Ascending aorta (tissue), 2 donors: ENCODE measurements at places on chromosomes 7 and 10.
A peak's percentile ranks its signal among the peaks of the same experiment; 100 is the strongest.

- no peaks in the 10 kb centered on the region for H3K4me1 ChIP-seq
- H3K4me3 ChIP-seq: no peak overlapping the region
- no peak for DNase-seq
- H3K27me3 ChIP-seq: no peaks in the 10 kb centered on the region
These were observed 246.0 kb downstream of the DIP2C start for GRCh38 chr10:443459-443858.

DNA sequence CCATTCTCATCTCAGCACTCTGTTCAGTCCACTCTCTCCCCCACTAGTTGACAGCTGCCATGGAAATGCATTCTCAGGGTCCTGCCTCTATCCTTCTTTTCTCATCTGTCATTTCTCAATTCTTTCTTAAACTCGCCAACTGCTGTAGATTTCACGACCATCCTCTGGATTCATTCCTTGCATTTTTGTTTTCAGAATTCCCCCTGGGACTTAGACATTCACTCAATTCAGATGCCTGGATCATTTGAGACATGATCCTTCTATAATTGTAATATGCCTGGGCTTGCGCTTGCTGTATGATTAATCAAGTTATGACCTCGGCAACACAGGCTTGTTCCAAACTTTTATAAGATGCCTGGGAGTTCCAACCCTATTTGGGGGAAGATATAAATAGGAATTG, 104.5 kb downstream of the RAB11FIP2 start:
- no peaks in the 10 kb centered on the region for H3K36me3 ChIP-seq
- DNase-seq: no peak
- H3K27me3 ChIP-seq: no peaks in the 10 kb centered on the region

DNA sequence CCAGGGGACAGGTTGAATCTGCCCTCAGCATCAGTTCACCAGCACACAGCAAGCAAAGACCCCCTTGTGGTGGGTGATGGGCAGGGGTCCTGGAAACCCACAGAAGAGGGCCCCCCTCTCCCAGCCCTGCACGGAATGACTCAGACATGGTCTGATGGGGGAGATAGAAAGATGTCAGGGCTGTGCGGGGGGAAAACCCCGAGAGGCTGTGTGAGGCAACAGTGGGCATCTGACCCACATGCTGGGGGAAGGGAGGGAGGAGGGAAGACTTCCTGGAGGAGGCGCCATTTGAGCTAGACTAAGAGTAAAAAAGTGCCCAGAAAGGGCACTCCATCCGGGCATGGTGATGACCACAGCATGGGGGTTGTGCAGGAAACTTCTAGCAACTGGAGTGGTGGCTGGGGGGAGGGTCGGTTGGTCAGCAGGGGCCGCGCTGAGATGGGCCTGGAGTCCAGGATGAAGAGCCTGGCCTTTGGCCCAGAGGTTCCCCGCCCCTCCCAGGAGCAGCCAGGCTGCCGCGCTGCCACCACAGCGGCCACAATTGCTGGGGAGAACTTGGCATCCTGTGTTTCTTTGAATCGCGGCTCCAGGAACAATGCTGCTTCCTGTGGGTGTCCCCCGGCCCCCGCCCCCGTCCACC, 2.5 kb downstream of the LFNG start:
- peaks cover 6% of the 10 kb centered on the region for H3K4me1 ChIP-seq
- no peak for DNase-seq
- H3K4me3 ChIP-seq: peak overlapping the region; percentile 16
- H3K27ac ChIP-seq: no peak overlapping the region
- no peaks in the 10 kb centered on the region for H3K36me3 ChIP-seq

GRCh38 chr10:79926037-79926436, 22.9 kb downstream of the SFTPD start:
- H3K27me3 ChIP-seq: no peaks in the 10 kb centered on the region
- H3K27ac ChIP-seq: no peak overlapping the region
- no peak overlapping the region for H3K4me3 ChIP-seq
- no peaks in the 10 kb centered on the region for H3K36me3 ChIP-seq

- no peak overlapping the region for H3K27ac ChIP-seq
- DNase-seq: no peak
- no peak overlapping the region for H3K4me3 ChIP-seq
- peaks cover 33% of the 10 kb centered on the region for H3K36me3 ChIP-seq
- no peaks in the 10 kb centered on the region for H3K4me1 ChIP-seq
- no peaks in the 10 kb centered on the region for H3K27me3 ChIP-seq
These were observed 19.8 kb downstream of the ERCC6 start for GRCh38 chr10:49518982-49519578.

DNA sequence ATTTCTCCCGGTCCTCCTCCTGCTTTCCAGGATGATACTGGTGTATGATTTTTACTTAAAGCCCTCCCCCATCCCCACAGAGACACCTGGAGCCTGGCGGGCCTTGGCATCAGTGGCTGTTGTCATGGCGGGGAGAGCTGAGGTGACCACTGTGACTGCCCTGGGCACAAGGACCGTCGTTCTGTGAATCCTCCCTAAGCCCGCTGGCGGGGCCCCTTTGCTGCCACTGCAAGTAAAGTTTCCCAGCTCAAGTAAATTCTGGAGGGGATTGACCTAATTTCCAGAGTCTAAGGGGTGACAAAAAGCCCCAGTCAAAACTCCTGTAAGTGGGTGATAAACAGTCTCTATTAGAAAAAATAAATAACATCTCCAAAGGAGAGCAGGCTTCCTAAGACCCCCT, 393.2 kb upstream of the PODXL start:
- peaks cover 16% of the 10 kb centered on the region for H3K4me1 ChIP-seq
- no peak for DNase-seq
- H3K27me3 ChIP-seq: no peaks in the 10 kb centered on the region
- peak overlapping the region; percentile 83 for H3K27ac ChIP-seq
- no peak overlapping the region for H3K4me3 ChIP-seq

- no peak for DNase-seq
- no peak overlapping the region for H3K4me3 ChIP-seq
- H3K27me3 ChIP-seq: no peaks in the 10 kb centered on the region
- H3K27ac ChIP-seq: no peak overlapping the region
These were observed 25.6 kb downstream of the PUS7 start for GRCh38 chr7:105496521-105496920.

- H3K4me3 ChIP-seq: no peak overlapping the region
- H3K27ac ChIP-seq: no peak overlapping the region
- H3K36me3 ChIP-seq: no peaks in the 10 kb centered on the region
- no peak for DNase-seq
These were observed 294.4 kb upstream of the MYO3A start for GRCh38 chr10:25639646-25640045.

DNA sequence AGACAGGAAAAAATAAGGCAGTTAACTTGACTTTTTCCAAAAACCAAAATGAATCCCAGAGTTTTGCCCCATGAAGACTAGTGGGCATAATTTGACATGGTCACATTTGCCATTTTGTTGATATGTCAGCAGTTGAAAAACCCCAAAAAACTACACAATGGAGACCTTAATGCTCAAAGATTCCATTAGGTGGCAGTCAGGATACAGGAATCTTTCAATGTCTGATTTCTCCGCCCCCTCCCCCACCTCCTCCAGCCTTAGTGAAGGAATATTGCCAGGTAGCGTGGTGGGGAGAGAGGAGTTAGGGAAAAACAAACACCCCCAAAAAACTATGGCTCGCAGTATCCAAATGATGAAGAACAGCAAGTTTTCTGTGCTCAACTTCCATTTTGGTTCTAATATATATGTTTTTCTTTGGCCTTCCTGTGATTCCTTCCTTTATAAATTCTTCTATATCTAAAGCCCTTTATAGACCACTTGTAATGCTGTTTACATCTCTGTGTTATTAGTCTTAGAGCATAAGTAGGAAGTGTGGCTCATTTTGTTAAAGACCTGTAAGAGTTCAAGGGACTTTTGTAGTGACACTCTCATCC, 6.7 kb upstream of the SMNDC1 start:
- no peaks in the 10 kb centered on the region for H3K36me3 ChIP-seq
- no peaks in the 10 kb centered on the region for H3K27me3 ChIP-seq
- H3K4me1 ChIP-seq: no peaks in the 10 kb centered on the region
- H3K27ac ChIP-seq: no peak overlapping the region

- H3K4me1 ChIP-seq: no peaks in the 10 kb centered on the region
- no peaks in the 10 kb centered on the region for H3K36me3 ChIP-seq
- no peaks in the 10 kb centered on the region for H3K27me3 ChIP-seq
These were observed 8.5 kb upstream of the NFE2L3 start for GRCh38 chr7:26143298-26144048.
